Vagina (tissue), 2 donors: ENCODE measurements at places on chromosomes 6 and 20.

DNA sequence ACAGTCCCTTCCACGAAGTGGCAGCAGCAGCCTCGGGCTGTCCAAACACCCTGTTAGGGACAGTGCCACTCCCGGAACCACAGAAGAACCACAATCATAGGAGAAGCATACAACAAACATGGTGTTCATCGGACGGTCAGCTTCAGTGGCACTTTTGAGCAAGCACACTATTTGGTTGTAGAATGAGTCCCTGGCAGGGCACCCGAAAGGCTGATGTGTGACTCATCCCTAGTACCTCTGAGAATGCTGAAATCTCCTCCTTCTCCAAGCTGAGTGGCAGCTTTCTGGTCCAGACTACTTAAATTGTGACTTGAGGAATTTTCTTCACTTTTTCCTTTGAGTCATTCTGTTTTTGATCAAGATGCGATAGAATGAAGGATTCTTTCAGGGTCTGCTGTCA lies 282.5 kb downstream of the ESR1 start:
- DNase-seq, result no peak

DNA sequence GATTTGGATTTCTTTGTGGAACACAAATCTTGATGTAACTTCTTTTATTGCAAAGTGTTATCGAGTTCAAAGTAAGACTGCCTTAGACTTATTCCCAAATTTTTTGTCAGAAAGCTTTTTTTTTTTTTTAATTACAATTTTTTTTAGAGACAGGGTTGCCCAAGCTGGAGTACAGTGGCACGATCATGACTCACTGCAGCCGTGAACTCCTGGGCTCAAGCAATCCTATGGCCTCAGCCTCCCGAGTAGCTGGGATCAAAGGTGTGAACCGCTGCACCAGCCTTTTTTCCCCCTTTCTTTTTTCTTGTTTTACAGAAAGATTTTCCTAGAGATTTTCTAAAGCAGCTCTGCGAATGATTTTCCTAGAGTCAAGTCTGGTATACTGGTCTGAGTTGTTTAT lies 2.8 kb downstream of the RIOK1 start:
- no peak for DNase-seq

- DNase-seq, result no peak
These were observed 115.4 kb upstream of the SAMD5 start for GRCh38 chr6:147392917-147393625.

GRCh38 chr6:84675651-84676050 lies 88.7 kb downstream of the TBX18 start:
- no peak for DNase-seq

DNA sequence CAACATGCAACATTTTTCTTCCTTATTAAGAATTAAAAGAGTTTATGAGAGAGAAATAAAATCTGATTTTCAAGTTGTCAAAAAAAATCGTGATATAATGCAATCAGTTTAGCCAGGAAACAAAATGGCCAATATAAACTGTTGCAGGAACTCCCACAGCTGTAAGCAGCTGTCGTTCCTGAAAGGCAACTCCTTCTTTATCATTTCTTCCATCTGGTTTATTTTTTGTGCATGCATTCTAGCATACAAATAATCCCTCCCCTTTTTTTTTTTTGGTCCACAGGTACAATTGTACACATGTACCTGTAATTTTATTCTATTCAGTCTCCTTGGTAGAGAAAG lies 19.7 kb downstream of the TRAF3IP2 start:
- DNase-seq, result no peak

- no peak for DNase-seq
These were observed 18.2 kb downstream of the SNAP25 start for GRCh38 chr20:10236540-10237533.

DNA sequence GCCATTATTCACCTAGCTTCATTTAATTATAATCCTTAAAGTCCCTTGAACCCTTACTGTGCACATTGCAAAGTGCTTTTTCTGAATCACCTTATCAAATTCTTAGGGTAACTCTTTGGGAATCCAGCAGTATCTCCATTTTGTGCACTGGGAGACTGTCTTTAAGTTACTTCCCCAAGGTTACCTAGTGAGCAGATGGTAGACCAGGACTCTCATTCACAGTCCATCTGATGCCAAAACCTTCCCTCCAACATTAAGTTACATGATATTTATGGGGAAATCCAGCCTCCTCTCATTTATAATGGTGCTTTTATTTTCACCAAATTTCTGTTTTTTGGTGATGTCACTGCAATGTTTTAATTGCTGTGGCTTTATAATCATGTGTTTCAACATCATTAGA lies 75.7 kb downstream of the NCOA7 start:
- DNase-seq, result no peak

GRCh38 chr6:2127484-2127911 lies 117.9 kb downstream of the GMDS start:
- no peak for DNase-seq

DNA sequence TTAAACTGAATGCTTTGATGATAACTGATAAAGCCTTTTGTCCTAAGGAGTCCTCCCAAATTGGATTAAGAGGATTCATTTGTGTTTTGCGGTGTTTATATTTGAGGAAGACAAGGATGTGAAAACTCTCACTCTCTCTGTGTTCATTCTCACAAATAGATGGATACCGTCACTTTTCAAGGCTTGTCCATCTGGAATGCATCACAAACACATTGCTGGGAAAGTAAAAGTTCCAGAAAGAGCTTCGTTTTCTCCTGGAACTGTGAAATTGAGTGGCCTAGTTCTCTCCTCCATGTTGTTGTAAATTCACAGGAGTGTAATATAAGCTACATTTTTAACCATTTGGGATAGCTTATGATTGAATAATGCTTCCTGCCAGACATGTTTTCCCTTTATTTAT lies 581.6 kb upstream of the FLRT3 start:
- DNase-seq, result no peak

DNA sequence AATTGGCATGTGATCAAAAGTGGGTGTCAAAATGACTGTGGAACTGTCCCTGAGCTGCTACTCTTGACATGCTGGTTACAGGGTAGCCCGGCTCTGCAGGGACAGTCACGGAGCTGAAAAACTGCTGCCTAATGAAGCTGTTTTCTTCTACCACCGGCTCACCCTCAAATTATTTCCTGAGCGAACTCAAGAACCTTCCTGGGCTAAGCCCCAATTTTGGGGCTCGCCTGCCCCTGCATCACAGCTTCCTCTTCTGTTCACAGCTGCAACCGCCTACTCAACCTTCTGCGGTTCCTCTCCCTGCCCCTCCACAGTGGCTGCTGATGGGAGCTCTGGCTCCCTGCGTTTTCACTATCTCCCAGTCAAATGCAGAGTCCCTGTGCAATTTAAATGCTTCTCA lies 110.8 kb upstream of the MLN start:
- DNase-seq, result no peak

DNA sequence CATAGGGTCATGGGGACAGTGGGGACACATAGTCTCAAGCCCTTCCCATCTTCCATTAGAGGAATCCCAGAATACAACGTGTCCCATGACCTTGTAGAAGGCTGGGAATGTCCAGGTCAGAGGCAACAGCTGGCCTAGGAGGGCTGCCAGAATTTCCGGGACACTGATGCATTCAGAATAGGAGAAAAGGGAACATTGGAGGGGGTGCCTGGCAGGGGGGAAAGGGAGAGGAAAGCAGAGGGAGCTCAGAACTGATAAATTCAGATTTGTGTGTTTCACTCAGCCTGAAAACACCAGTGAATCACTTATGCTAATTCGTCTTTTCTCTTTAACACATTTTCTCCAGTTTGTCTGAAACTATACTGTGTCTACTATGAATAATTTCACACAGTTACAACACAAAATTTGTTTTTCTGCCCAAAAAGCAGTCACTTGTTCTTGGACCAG lies 35.5 kb upstream of the BMP2 start:
- no peak for DNase-seq

GRCh38 chr6:92011681-92012245 lies 1407.6 kb downstream of the EPHA7 start:
- no peak for DNase-seq

DNA sequence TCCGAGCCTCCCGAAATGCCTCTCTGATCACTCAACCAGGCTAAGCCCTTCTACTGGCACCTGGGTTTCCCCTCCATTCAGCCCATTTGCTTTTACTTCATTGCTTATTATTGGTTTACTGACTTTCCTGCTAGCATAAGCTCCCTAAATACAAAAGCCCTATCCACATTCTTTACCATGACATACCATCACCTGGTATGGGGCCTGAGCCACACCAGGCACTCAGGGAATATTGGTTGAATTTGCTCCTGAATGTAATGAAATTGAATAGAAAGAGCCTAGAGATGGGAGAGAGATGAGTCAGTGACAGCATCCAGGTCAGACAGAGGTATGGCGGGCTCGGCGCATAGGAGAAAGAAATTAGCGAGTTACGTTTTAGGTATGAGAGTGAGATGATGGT lies 120.0 kb downstream of the CD164 start:
- DNase-seq, result no peak

DNA sequence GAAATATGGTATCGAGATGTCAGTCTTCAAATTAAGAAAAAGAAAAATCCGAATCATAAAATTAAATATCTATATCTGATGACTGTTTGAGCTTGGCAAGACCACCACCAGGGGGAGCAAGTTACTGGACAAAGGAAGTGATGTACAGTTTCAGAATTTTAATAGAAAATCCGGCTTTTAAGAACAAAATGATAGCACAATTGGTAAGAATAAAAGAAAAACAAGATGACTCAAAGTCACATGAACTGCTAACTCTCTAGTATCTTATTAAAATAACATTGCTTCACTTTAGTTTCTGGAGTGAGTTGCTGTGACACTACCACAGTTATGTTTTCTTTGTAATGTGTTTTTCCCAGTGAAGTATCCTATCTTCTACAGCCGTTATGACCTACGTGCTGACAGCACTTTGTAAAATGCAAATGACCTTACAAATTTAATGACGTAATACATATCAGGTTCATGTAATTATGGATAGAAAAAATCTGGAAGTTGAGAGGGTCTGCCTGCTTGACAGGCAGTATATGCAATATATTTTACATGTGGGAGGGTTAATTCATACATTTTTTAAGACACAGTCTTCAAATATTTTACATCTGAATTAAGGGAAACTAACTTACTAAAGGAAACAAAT lies 405.3 kb upstream of the HS3ST5 start:
- no peak for DNase-seq

DNA sequence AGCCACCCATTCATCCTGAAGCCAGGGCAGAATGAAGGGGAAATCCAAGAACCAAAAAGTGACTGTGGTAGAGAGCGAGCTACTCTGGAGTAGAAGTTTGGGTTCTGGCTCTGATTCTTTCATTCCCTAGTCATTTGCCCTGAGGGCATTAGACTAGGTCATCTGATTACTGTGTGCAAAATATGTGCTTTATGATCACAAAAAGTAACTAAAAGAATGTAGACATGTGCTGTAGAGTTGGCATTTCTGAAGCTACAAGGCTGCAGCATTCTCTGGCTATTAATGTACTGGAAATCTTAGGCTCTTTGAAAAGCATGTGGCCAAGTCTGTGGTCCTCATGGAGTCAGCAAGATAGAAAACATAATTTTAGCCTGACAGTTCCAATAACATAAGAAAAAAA lies 94.2 kb downstream of the TBC1D7 start:
- DNase-seq, result no peak

DNA sequence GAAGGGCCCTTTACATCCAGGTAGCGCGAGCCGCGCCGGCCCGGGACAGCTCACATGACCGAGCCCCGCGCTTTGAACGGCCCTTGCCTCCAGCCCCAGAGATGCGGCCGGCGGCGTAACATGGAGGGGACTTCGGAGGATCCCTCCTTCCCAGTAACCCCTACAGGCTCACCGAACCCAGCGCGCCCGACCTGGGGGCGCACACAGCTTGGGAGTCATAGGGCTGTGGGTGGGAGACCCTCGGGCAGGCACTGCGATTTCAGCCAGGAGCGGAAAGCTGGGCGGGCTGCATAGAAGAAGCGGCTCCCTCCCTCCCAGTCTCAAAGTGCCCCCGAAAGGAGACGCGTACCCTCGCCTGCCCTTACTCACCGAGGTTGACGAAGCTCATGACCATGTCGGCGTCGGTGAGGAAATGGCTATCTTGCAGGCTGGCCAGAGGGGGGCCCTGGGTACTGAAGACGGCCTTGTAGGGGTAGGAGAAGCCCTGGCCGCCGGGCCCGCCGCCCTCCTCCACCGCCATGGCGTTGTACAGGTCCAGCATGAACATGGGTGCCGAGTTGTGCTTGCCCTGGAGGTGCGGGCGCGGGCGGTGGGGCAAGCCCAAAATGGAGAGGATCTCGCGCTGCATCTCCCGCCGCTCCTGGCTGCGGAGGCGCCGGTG lies 975 bp downstream of the BMP7 start:
- no peak for DNase-seq

DNA sequence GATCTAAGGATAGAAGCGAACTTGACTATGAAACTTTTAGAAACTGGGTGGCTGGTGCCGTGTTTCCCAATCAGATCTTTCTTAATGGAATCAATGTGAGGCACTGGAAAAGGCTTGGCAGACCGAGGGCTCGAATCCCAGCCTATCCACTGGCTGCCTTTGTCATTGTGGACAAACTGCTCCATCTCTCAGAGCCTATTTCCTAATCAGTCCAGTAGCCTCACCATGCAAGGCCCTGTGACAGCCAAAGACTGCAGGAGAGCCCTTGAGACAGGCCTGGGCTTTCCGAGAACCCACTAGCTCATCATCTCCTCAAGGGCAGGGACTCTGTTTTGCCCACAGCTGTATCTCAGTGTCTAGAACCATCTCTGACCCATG lies 43.4 kb downstream of the SPDEF start:
- no peak for DNase-seq

GRCh38 chr6:87756858-87757257 lies 54.8 kb upstream of the AKIRIN2 start:
- no peak for DNase-seq

GRCh38 chr6:115838763-115839401 lies 221.8 kb downstream of the FRK start:
- DNase-seq, result no peak

DNA sequence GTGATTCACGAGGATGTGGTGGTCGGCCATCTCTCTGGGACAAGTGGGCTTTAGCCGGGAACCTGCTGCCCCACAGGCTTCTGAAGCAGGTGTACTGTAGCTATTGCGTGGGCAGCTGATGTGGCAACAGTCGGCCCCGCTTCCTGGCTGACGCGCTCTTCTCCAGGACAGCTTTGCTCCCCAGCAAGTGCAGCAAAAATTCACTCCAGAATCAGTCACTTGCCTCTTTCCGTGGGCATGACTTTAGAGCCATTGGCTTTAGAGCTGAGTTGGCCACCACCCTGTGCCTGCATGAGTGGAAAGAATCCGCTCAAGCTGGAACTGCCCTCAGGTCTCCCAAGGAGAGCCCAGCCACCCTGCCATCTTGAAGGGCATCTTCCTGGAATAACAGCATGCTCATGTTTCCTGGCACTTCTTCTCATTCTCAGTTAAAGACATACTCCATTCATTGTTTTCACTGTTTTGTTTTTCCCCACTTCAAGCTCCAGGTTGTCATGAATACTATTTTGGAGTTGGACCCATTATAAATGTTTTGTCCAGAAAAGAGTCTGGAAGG lies 178.3 kb downstream of the ZDHHC14 start:
- peak; percentile 28 for DNase-seq

GRCh38 chr6:166617359-166617758 lies 9.7 kb downstream of the RPS6KA2 start:
- no peak for DNase-seq
